Epithelial cell of esophagus (primary cell): ENCODE measurements at places on chromosomes 12 and 14.

GRCh38 chr12:93642751-93643150, 34.4 kb upstream of the CRADD start:
- no peak for DNase-seq

- peak; percentile 14 for DNase-seq
These were observed 98.8 kb downstream of the PAWR start for GRCh38 chr12:79591988-79592387.

DNA sequence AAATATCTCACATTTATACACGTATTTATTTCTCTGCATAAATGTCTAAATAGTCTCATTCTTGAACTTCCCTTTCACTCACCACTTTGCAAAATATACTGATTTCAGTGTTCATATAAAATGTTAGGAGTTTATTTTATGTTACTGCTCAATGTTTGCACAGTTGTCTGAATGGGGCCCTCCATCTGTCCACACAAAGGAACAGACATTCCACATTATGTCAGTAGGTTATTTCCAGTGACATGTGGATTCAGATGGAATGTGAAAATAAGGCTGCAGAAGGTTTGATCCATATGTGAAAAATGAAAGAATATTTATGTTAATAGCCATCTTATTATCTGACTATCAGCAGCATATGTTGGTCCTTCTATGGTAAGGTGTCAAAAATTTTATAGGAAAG, 994.4 kb upstream of the SEL1L start:
- DNase-seq, result no peak

GRCh38 chr14:37247791-37248461, 50.2 kb downstream of the MIPOL1 start:
- no peak for DNase-seq
